ENCODE measurements at places on chromosomes 6 and 20.

GRCh38 chr20:20083807-20084206 lies 31.5 kb downstream of the CFAP61 start:
- no peak for DNase-seq

DNA sequence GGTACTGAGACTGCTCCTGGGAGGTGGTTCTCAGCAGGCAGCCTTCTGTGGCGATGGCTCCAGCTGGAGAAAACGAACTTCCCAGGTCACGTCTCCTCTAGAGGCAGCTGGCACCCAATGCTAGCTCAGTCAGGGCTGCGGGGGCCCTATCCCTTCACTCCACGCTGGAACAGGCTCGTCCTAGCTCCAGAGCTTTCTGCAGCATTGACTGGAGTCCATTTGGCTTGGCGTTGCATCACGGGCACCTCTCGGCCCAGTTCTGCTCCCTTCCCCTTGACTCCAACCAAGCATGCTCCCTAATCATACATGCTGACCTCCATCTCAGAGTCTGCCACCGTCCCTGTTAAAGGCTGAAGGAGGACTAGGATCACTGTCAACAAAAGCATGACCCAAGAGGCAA lies 5.9 kb upstream of the IRF4 start:
- no peak for DNase-seq

- DNase-seq: no peak
Measured at GRCh38 chr6:43478008-43478372, 620 bp downstream of the TJAP1 start.

DNA sequence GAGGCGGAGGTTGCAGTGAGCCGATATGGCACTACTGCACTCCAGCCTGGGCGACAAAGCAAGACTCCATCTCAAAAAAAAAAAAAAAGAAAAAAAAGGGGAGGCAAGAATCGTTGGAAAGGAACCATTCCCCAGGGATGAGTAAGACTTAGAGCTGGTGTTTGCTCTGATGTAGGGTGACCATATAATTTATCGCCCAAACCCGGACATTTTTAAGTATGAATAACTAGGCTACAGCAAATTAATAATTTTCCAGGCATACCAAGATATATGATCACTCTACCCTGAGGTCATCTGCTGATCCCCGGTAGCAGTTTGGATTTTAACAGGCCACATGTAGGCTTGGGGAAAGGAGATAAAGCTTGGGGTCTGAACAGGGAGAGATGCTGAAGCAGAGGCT lies 260.9 kb downstream of the BTBD9 start:
- no peak for DNase-seq

- no peak for DNase-seq
Measured at GRCh38 chr6:128062882-128063603, 162.2 kb upstream of the THEMIS start.

DNA sequence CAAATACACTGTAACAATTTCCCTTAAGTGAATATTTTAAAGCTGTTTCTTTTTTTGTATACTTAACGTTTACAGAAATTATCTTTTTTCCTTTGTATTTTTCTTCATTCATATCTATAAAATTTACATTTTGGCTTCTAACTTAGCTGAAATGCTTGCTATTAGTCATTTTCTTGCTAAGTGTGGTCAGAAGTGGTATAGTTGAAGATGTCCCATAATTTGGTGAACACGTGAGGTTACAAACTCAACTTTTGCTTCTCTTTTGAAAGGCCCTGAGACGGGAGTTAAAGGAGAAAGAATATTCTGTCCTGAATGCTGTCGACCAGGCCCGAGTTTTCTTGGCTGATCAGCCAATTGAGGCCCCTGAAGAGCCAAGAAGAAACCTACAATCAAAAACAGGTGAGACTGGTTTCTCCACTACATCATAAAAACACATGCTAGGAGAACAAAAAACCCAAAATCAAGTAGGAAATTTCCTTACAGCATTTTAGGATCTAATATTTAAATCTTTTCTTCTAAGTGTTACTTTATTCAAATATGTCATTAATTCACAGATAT lies 445.0 kb downstream of the UTRN start:
- no peak for DNase-seq
